ENCODE measurements at places on chromosomes 5 and 9.

- no peak for DNase-seq
Observed at GRCh38 chr9:124454296-124454695, 4.0 kb downstream of the ADGRD2 start.

GRCh38 chr5:82901281-82901888 lies 175.8 kb downstream of the TMEM167A start:
- no peak for DNase-seq

GRCh38 chr5:141476132-141476911 lies 556 bp downstream of the PCDHGC3 start:
- DNase-seq = no peak

DNA sequence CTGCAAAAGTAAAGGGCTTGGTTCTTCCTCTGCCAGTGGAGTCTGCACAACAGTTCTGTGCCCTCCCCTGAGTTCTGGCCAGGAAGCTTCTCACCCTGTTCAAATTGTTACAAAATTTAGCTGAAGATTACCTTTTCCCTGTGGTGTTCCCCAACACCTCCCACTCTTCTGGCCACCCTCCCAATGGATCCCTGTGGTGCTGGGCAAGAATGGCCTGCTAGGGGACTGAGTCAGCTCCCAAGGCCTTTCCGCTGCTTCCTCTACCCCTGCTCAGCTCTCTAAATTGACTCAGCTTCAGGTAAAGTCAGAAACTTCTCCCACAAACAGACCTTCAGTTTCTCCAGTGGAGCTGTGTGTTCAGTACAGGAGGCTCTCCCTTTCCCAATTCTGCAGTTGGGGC lies 186.0 kb downstream of the NR2F1-AS1 start:
- DNase-seq = no peak

DNA sequence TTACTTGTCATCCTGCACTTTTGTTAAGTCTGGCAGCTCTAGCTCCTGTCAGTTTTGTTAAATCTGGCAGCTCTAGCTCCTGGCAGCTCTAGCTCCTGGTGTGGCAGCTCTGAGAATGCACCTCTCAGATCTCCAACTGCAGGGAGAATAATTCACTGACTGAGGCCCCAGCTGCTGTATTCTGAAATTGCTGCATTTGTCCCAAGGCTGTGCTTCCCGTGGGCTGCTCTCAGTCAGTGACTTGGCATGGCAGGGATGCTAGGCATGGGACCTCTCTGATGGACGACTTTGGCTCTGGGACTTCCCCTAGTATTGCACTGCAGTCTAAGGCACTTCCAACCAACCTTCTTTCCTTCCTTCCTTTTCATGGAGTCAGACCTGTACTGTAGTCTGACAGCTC lies 475.7 kb downstream of the CCDC171 start:
- DNase-seq = no peak

DNA sequence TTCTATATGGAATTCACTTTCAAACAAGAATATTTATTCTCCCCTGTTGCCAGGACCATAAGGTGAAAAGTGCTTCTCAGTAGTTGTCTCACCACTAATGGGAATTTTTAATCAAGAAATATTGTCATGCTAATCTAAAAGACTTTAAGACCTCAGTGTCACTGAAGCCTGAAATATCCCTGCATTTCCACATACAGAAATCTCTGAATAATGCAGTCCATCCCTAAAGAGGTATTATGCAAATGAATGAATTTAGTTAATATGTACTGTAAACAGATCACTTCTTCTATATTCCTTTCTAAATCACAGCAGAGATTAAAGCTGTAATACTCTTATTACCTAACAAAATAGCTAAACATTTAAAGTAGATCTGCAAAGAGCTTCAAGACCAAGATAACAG lies 531.1 kb upstream of the CDH6 start:
- no peak for DNase-seq

DNA sequence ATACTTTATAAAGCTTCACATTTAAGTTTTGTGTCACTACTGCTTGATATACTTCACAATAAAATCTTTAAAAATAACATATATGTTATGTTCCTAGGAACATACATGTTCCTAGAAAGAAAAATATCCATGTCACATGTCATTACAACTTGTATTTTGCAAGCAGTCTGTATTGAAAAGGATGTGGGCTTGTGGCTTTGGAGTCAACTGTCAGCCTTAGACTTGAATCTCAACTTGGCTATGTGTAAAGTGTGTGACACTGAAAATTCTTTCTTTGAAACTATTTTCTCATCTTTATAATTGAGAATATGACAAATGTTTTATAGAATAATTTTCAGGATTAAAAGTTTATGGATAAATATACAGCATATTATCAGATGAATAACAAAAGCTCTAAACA lies 273.1 kb downstream of the KIAA0825 start:
- DNase-seq = no peak

DNA sequence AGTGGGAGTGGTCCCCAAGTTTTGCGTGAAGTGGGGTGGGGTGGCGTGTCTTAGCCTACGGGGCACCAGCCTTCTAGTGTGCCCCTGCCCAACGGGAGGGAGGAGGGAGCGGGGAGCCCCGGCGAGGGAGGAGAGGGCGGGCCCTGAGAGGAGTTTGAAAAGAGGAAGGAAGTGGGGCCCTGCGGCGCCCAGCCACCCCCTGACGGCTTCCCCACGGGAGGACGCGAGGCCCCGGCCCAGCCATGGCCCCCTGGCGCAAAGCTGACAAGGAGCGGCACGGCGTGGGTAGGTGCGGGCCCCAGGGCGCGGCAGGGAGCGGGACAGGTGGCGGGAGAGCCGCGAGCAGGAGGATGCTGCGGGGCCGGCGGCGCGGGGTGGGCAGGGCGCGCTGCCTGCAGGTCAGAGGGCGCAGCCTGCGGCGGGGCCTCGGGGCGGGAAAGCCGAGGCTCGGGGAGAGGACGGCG lies at the start of gene DOCK2:
Gene DOCK2 (plus strand): TSS at position 191 of the 464 bp plus-strand sequence. CDS start 52 bp downstream, at position 243.
- peak; percentile 40 for DNase-seq

DNA sequence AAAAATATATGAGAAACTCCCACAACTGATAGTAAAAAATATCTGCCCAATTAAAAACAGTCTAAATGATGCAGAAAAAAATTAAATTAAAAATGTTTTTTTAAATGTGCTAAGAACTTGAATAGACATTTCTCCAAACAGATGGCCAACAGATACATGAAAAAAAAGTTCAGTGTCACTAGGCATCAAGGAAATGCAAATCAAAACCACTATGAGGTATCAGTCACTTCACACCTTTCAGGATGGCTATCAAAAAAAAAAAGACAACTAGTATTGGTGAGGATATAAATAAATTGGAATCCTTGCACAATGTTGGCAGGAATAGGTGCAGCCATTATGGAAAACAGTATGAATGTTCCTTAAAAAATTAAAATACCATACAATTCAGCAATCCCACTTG lies 16.6 kb downstream of the ZNF131 start:
- DNase-seq = no peak

DNA sequence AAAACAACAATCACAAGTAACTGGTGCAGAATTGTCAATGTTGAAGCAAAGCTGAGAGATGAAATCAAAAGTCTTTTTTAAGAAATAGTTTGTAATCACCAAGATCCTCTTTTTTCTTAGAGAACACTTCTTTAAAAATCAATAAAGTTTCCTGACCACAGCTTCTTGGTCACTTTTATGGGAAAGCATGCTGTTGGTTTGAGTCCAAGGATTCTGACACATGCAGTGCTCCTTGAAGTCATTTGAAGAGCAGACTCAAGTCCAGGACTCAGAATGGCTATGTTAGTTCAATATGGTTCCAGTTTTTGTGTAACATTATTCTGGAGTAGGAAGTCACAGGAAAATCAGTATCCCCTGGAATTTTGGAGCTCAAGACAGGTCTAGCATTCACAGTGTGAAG lies 480.6 kb downstream of the NR2F1-AS1 start:
- DNase-seq = no peak

- DNase-seq = no peak
Observed at GRCh38 chr5:31824869-31825517, 186.1 kb downstream of the PDZD2 start.

DNA sequence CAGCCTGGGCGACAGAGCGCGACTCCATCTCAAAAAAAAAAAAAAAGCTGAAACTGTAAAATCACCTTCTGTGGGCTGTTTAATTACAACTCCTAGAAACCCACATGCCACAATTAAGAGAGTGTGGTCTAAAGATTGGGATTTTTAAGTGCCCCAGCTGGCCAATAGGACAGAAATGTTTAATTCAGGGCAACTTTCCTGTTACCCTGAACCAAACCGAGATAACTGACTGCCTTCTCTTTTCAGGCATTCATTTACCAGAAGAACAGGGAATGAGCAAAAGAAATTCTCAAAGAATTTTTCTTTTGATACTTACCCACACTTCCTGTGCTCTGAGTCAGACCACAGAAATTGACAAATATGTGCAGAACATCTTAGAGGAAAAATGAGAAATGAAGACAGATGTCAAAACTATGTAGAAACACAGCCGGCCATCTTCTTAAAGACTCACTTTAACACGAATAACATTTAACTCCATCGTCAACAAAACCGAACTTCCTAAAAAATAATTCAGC lies 221.3 kb upstream of the DAPK1 start:
- no peak for DNase-seq

DNA sequence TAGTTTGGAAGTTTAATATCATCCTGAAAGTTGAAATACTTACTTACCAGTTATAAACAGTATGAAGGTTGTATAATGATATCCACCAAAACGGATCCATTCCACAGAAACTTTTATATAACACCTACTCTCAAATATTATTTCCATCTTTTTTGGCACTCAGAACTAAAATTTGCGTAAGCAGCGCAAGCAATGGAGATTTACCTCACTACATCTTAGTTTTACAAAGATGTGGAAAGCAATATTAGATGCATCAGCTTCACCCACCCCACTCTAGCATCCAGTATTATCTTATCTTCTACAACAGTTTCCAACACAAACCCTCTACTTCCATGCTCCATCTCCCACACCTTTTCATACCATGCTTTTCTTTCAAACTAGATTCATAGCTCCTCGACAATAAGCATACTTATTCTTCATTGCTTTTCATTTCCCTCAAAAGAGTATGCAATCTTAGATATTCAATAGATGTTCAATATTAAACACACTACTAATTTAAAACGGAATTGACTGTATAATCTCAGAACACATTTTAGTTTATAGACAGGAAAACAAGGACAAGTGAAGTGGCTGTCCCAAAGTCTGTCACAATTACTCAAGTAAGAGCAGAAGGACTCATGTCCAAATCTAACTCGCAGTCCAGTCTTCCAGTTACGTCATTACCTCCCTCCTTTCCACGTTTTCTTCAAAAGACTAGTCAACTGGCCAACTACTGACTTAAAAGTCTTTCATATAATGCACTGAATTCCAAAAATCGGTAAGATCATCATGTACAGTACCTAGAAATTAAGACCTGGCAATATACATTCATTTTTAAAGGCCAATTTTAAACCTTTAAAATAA lies 2.2 kb downstream of the PPP2CA start:
- DNase-seq = no peak

DNA sequence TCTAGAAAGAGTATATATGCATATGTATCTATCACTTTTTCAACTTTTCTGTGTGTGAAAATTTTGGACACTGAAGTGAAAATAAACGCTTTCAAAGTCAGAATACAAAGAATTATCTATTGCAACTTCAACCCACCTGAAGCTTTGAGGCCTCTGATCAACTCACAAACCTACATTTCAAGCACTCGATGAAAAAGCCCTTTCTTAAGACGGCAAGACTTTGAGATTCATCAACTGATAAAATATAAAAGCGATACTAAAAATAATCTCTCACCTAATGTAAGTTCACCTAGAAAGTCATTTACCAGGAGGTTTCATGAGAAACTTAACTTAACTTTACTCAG lies 1.2 kb downstream of the GOLPH3 start:
- DNase-seq = no peak

- DNase-seq = no peak
Observed at GRCh38 chr9:18297056-18297841, 176.7 kb upstream of the ADAMTSL1 start.

DNA sequence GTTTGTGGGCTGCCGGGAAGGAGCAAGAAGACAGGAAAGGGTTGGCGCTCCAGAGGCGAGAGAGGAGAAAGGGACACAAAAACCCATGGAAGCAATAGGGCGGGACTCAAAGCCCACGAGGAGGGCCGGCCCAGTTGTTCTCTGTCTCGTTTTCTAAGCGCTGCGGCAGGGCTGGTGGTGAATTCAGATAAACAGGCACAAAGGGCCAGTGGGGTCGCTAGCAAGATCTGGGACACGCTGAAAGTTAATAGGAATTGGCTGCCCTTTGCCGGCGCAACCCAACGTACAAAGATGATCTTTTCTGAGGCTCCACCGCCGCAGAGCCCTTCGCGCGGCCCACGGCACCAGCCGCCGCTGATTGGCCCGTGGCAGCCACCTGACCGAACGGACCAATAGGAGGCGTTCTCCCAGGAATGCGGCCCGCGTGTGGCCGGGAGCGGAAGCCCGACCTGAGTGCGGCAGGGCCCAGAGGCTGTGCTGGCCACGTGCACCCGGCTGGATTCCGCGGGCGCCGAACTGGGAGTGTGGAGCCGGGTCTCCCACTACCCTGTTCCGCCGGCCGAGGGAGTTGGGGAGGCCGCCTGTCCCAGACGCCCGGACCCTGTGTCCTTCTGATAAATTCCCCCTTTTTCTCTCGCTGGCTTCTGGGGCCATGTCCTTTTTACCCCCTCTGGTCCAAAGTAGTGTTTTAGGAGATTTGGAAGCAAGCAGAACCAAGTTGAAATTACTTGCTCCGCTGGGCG lies 16.8 kb upstream of the NSD1 start:
- peak; percentile 77 for DNase-seq

DNA sequence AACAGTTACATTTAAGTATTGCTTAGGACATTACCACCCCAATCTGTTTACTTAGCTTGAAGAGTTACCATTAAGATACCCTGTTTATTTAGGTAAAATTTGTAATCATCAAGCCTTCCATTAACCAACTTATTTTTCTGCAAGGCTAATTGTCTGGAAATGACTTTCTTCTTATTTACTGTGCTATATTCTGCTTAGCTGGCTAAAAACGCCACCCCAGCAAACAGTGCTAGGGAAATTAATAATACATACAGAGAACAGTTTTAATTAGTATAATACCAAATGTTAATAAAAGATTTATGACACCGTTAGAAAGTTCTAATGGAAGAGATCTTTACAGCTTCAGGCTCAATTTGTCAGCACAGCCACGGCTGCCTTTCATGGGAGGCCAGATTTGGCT lies 14.0 kb downstream of the TLX3 start:
- DNase-seq = no peak

DNA sequence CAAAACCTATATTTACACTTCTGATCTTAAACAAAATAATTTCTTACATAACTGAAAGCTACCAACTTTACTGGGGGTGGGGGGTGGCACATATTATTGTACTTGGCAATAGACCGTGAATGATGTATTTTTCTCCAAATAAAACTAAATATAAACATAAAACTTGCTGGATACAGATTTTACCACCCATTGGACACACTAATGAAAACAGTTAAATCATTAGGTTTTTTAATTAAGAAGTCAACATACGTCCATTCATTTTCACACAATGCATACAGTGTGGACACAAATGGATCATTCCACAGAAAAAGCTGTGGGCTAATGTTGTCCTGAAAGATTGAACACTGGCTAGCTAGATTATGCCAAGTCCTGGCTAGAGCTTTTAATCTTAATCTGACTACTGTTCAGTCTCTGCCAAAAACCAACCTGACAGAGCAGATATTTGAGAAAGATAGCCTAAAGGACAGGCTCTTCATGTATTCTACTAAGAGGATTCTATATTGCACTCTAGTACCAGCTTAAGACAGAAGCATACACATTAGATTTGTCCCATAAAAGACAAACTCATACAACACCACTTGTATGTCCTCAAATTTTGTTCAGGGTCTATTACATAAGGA lies 118.1 kb downstream of the SIL1 start:
- DNase-seq = no peak

All from T-helper 17 cell (primary cell).